ENCODE measurements at places on chromosomes 7 and 10.

GRCh38 chr10:73655990-73656298, at the start of gene SYNPO2L:
TSS of gene SYNPO2L (minus strand) at chr10:73656029. CDS start at chr10:73655922, 107 bp downstream.
- no peak for DNase-seq

DNA sequence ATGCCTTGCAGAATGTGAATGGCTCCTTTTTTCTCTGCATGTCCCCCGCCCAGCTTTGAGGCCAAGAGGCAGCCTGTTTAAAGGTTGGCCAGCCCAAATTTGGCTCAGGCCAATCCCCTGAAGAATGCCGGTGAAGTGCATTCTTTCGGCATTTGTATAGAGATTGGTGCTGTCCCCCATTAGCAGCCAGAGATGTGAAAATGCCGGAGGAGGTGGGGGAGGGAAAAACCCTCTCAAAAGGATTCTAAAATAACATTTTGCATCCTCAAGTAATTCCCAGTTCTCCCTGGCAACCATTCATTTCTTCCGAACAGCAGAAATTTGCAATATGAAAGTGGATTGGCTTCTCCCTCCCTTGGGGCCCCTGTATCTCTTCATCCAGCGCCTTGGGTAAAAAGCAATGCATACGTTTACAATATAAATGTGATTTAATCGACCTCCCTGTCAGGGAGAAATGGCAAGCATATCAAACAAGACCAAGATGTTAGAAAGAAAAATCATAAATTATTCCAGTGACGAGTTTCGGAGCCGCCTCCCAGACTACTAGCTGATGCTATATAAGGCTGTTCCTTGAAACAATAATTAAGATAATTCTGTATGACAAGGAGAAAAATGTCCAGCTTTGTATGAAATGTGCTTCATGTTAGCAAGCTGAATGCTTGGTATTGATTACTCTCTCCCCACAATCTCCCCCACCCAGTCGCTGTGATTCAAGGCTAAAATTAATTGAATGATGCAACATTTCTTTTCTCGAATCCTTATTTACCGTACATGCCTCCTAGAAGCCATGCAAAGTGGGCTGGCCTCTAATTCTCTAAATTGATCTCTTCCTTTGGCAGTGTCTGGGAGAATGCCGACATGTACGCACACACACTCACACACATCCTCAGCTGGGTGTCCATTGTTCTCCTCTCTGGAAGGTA, 323.7 kb downstream of the RPS24 start:
- DNase-seq = no peak

DNA sequence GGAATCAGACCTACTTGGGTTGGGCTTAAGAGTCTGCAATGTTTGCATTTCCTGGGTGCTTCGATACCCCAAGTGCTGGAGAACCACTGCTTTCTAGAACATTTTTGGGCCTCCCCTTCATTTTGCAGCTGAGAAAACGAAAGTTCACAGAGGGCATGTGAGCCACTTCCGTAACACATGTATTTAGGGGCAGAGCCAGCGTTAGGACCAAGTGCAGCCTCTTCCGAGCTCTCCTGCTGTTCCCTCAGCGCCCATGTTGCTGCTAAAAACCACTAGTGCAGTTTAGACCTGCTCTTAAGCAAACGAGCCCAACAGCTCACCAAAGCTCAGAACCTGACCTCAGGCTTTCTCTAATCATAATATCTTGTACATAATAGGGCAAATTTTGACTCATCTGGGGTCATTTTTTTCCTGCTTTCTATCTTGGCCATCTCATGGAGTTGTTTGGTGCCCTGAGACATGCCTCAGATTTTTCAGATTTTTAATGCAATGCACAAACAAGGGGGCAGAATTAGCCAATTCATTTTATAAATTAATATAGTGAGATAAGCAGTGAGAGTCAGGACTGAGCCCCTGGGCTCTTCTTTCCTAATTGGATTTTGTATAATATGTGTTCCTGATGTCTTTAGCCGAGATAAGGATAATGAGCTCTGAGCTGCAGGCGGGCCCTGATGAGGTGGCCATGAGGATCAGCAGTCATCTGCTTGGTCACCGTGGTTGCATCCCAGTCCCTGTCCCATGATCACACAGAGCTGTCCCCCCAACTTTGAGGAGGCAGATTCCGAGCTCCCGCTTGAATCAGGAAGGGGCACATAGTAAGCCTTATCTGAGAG, 12.9 kb downstream of the BAG3 start:
- no peak for DNase-seq

DNA sequence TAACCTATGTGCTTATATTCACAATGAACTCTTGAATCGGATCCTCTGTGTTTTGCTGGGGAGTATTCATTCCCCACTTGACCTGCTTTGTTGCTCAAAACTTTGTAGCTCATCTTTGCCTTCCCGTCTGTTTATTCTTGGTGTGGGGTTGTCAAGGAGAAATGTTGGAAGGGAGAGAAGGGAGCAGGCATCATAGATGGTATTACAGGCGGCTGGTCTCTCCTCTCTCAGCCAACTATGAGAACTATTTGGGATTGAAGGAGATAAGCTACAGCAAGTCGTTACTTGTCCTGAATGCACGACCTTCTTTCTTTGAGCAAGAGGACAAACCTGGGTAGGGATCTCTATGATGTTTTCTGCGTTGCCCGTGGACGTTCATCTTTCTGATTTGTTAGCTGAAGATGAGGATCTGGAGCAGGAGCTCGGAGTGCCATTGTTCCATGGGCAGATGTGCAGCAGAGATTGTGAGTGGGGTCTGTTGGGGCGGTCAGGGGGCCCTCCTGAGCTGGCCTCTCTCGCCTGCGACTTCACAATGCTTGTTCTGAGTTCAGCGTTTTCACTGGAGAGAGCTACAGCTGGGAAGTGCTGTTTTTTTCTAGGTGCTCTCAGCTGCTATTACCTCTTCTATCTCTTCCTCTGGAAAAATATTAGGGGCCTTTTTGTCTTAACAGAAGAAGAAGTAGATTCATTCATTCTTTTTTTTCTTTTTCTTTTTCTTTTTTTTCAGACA, 126.9 kb upstream of the KLF6 start:
- DNase-seq = no peak

- DNase-seq = no peak
Measured at GRCh38 chr7:143519411-143520131, 41.9 kb downstream of the TAS2R41 start.

DNA sequence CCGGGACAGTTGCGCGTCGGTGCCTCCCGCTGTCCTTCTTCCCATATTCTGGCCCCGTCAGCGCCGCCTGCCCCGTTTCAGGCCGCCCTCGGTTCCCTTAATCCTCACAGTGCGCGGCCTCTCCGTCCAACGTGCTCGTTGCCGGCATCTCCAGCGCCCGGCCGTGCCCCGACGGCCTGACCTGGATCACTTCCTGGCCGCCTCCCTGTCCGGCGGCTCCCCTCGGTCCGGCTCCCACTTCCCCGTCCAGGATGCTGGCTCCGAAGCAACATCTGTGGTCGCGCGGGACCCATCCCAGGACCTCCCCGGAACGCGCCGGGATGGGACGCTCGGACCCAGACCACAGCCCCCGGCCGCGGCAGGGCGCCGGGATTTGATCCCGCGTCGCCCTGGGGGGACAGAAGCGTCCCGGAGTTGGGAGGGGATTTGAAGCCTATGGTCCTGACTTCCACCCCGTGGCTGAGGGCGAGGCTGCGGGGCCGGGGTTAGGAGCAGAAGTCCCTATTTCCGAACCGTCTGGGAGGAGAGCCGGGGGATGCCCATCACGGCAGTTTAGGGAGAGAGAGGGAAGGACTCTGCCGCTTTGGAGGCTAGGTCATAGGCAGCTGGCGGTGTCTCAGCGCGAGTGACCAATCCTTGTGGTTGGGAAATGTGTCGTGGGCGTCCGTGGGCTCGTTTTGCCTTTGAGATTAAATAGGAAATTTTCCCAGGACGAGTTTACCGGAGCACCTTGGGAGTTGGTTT, 53.8 kb downstream of the KCTD7 start:
- DNase-seq = no peak

Data from mucosa of gallbladder (tissue), 1 donor.